ENCODE measurements at places on chromosomes 6 and 20.

DNA sequence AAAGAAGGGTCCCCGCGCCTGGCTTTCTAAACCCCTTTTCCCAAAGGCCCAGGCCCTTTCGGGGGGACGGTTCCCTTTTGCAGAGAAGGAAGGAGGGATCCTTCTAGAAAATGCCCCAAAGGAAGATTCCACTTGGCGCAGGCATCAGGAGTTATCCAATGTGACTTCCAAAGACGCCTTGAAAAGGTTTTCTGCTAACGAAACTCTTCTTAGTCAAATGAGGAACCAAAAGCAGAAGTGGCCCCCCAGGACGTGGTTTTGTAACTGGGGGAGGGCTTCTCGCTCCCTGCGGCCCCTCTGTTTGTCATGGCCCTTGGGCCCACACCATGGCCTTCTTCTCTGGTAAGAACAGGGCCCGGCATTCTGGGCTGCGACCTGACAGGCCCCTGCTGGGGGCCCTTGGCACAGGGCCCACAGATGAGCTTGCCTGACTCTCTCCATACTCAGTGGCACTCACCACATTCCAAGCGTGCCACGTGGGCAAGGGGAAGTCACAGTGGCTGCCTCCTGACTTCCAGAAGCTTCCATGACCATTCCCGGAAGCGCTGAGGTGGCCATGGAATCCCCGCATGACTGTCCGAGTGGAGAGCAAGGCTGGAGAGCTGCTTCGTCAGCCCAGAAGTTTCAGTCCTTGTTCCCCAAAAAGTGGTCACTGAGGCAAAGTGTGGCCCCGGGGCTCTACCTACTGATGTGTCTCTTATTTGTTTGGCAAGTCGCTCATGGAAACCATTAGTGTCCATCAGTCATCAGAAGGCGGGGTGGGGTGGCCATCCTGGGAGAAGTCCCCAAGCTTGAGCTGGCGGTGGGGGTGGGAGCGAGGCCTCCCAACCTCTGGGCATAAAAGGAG lies 834 bp upstream of the CTSZ start:
- DNase-seq, result no peak

- no peak for DNase-seq
These were observed 615.7 kb upstream of the CITED2 start for GRCh38 chr6:139990026-139990686.

DNA sequence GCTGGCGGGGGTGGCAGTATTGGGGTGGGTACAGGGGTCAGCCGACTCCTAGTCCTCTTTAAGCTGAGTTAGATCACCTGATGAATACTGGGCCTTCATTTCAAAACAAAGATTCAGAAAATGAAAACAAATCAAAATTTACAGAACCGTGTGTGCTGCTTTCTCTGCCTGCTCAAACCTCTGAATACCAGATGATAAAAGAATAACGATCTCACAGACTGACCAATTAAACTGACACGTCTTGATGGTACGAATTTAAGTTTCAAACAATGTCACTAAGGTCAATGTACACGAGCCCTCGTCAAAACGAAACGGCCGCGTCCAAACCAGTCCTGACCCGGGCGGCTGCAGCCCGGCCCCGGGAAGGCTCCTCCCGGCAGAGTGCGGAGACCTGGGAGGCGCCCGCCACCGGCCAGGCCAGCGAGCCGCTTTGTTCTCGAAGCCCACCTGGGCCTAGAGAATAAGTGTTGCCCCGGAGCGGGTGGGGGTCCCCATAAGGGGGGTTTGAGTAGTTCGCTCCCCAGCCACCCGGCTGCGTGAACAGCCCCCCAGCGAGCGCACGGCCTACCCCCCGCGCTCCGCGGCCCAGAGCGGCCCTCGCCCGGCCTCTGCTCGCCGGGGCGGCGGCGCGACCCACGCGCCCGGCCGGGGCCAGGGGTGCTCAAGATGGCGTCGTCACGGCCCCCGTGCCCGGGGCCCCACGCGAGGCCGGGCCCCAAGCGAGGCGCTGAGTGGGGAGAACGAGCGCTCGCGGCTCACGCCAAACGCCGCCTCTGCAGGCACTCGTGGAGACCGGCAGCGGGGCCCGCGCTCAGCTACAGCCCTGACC lies 728 bp downstream of the PSMA7 start:
- DNase-seq, result no peak

GRCh38 chr6:156657296-156657695 lies 119.9 kb upstream of the ARID1B start:
- DNase-seq, result no peak

- no peak for DNase-seq
These were observed 22.1 kb downstream of the PTPRT start for GRCh38 chr20:43167615-43168014.

GRCh38 chr20:45832619-45833018 lies 980 bp upstream of the SNX21 start:
- DNase-seq, result no peak

DNA sequence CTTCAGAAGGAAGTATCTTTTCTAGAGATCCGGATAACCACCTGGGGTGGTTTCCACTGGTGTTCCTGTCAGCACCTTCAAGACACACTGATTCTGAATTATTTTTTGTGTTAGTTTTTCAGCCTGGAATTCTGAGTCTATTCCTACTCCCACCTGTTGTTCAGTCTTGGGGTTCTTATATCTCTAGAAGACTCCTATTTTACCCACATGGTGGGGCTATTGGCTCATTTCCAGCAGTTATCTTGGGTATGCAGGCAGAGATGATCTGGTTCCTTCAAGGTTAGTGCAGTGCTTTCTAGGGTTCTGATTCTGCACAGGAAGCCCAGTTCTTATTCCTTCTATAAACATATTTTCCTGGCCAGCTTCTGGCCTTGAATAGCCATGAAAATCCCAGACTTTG lies 175.6 kb upstream of the PDE7B start:
- DNase-seq, result peak; percentile 8

GRCh38 chr20:38095017-38095686 lies 61.6 kb downstream of the RPRD1B start:
- DNase-seq, result no peak

- DNase-seq, result no peak
These were observed 180.1 kb downstream of the JARID2 start for GRCh38 chr6:15425947-15426346.

- no peak for DNase-seq
These were observed 71.0 kb downstream of the JPH2 start for GRCh38 chr20:44115762-44116644.

DNA sequence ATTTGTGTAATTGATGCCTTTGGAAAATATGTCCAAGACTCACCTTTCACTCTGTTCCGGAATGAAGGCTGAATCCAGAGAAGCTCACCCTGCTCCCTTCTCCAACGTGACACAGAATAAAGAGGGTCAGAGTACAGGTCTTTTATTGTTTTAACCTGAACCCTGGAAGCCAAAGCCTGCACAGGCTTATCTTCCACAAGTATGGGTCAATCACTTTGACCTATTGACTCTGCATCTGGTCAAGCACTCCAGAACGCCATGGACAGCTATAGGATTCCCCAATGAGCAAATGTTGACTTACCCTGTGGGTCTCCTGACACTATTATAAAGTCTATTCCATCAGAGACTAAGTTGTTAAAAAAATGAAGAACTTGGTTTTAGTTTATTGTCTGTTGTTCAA lies 158.4 kb upstream of the MYLIP start:
- DNase-seq, result no peak

DNA sequence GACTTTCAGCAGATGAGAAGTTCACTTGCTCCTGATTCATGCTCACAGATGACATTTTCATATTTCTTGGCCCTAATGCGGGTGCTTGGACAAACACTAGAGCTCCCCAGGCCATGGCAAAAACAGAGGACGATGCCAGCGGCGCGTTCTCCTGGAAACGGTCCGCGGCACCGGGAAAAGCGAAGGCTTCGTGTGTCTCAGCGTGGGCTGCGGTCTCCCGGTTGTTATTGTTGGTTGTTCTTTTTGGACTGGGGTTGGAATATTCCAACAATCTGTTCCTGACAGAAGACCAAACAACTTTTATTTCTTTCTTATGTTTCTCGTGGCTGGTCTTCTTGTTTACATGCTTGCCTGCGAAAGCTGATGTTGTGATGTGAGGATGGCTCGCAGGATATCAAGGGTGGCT lies 46.8 kb upstream of the NEDD9 start:
- DNase-seq, result no peak
